Dermis microvascular lymphatic vessel endothelial cell (primary cell): ENCODE measurements at places on chromosomes 7 and 10.
A peak's percentile ranks its signal among the peaks of the same experiment; 100 is the strongest.

- DNase-seq, result no peak
Measured at GRCh38 chr7:150313870-150314269, 9.3 kb upstream of the LRRC61 start.

DNA sequence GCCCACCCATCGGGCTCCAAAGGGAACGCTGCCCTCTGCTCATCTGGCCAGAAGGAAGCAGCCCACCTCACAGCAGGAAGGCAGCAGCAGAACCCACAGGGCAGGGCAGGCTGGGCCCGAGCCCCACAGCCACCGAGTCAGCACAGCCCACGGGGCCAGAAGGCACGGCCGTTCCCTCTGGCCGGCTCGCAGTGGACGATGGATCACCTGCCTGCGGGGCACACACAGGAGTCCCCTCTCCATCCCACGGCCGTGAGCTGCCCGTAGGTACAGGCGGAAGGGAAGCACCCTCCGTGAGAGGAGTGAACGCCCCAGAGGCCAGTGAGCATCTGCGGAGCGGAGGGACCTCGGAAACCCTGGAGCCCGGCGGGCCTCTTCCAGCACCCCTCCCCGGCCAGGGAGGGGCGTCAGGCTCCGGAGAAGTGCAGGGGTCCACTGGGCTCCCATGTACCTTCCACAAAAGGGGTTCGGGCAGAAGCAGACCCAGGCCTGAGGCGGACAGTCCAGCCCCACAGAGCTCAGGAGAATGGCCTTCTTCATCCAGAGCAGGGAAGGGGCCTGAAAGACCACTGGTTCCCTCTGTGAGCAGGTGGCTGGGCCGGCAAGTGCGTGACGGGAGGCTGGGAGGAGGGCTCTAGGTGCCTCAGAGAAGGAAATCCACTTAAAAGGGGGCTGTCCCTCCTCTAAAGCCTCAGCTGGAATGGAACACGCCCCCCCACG, 11.7 kb downstream of the NUDT1 start:
- no peak for DNase-seq

- no peak for DNase-seq
Measured at GRCh38 chr10:6027929-6028328, 34.2 kb downstream of the IL2RA start.

GRCh38 chr10:104113376-104113956, 8.5 kb upstream of the SFR1 start:
- DNase-seq, result no peak

DNA sequence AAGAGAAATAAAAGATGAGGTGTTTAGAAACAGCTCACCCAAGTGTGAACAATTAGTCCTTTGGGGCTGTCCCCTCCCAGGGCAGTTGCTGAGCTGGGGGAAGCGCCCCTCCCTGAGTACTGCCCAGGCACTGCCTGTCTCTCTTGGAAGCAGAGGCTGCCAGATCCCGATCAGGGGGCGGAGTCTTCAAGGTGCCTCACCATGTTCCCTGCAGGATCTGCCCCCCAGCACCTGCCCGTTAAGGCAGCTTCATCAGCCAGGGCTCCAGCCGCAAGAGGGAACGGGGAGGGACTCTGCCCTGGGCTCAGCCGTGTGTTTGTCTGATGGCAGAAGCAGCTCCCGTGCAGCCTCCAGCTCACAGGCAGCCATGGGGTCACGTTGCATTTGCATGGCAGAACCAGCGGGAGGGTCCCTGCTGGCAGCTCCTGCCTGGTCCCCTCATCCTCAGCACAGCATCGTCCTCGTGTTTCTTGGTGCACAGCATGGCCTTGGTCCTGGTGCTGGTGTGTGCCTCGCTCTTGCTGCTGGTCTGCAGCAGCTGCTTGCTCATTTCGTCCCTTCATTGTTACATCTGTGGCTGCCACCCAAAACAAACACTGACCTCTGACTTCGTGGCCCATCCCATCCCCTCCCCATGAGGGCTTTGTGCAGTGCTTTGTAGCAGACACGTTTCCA, 10.7 kb upstream of the DPYSL4 start:
- DNase-seq, result peak; percentile 75

DNA sequence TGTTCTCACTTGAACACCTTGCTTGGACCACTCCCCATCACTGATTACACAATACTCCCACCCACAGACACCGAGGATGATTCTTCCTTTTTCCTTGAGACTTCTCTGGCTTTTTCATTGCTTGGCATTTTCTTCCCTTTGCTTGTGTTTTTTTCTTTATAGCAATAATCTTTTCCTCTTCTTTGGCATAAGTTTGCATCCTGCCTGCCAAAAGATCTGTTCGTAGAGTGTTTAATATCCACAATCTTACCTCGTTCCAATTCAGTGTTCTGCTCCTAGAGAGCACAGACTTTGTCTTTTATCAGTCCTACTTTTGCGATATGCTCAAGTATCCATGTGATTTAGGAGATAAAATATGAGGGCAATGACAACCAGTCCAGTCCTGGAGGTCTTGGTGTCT, 303.3 kb upstream of the CDC14C start:
- no peak for DNase-seq

GRCh38 chr10:87551326-87551725, 46.6 kb downstream of the MINPP1 start:
- DNase-seq, result no peak

DNA sequence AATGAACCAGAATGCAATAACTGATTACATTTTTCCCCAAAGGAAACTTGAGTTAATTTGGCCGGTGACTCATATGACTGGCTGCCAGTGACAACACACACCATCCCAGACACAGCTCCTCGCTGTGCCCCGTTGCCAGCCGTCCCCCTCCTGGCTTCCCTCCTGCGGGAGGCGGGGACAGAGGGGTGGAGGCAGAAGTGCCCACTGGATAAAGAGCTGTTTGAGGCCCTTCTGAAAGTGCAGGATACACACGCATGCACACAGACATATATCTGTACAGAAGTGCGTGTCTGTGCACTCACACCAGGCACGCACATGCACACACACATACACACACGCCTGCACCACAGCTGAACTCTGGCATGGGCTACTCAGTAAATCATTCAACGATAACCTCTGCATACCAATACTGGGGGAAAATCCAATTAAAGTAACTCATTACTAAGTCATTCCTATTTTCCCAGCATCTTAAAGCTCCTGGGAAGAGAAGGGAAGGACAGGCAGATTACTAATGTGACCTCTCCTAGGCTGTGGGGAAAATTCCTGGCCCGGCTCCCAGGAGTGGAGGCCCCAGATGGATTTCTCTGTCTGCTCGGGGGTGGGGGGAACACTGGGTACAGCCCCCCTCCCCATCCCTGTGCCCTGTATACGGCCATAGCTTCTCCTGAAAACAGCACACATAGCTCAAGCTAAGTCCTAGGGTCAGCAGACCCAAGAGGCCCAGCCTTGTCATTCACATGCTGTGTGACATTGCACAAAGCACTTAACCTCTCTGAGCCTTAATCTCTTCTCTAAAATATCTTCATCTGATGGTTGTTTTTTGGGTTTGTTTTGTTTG, 52.3 kb upstream of the MYL10 start:
- DNase-seq, result peak; percentile 79
